ENCODE measurements at places on chromosomes 11 and 22. TPM values are rescaled to one million over a fixed set of nuclear protein-coding genes. Genes with fewer than 3 reads are reported as not detected.

Gene PGA4
- not detected for total RNA-seq

Gene SMTNL1
- total RNA-seq, result not detected

Gene OR52N4
- not detected for total RNA-seq

Gene HMOX1
- total RNA-seq, result 169 TPM

Gene CBX6
- total RNA-seq, result 65.1 TPM

Gene PNPLA3
- total RNA-seq, result 5.5 TPM

Gene C11orf65
- 0.73 TPM for total RNA-seq

Gene POU2AF1
- total RNA-seq, result not detected

Gene DCDC1
- 0.26 TPM for total RNA-seq

Gene SDHAF2
- 28.7 TPM for total RNA-seq
